ENCODE measurements at places on chromosomes 4 and X. TPM values are rescaled to one million over a fixed set of nuclear protein-coding genes. Genes with fewer than 3 reads are reported as not detected.
A peak's percentile ranks its signal among the peaks of the same experiment; 100 is the strongest.

GRCh38 chrX:136028383-136028984 is 43.2 kb downstream of the SLC9A6 start:
- H3K4me1 ChIP-seq: peaks cover 43% of the 10 kb centered on the region
- no peak overlapping the region for H3K4me3 ChIP-seq
- no peaks in the 10 kb centered on the region for H3K36me3 ChIP-seq
- H3K27ac ChIP-seq: peak overlapping the region; percentile 92

The UGT2B11 gene
- total RNA-seq: 0.39 TPM

DNA sequence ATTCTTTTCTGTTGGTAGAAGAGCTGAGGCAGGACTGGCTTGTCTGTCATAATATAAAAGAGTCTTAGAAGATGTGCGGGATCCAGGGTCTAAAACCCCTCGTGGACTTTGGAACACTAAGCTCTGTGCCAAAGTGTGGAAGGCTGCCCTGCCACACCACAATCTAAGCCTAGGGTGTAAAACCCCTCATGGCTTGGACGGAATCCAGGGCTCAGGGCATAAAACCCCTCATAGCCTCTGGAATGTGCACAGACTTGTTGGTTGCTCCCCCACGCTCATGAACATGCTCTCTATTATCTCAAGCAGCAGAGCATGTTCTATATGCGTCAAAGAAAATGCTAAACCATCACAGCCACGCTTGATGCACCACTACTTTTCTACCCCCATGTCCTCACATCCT is 483.6 kb downstream of the GABRG1 start:
- no peak for DNase-seq
- no peaks in the 10 kb centered on the region for H3K4me1 ChIP-seq
- H3K27ac ChIP-seq: no peak overlapping the region

GRCh38 chrX:101682723-101683122 is 23.1 kb upstream of the ARMCX2 start:
- no peak for DNase-seq
- H3K36me3 ChIP-seq: no peaks in the 10 kb centered on the region
- H3K4me1 ChIP-seq: no peaks in the 10 kb centered on the region
- H3K4me3 ChIP-seq: no peak overlapping the region

DNA sequence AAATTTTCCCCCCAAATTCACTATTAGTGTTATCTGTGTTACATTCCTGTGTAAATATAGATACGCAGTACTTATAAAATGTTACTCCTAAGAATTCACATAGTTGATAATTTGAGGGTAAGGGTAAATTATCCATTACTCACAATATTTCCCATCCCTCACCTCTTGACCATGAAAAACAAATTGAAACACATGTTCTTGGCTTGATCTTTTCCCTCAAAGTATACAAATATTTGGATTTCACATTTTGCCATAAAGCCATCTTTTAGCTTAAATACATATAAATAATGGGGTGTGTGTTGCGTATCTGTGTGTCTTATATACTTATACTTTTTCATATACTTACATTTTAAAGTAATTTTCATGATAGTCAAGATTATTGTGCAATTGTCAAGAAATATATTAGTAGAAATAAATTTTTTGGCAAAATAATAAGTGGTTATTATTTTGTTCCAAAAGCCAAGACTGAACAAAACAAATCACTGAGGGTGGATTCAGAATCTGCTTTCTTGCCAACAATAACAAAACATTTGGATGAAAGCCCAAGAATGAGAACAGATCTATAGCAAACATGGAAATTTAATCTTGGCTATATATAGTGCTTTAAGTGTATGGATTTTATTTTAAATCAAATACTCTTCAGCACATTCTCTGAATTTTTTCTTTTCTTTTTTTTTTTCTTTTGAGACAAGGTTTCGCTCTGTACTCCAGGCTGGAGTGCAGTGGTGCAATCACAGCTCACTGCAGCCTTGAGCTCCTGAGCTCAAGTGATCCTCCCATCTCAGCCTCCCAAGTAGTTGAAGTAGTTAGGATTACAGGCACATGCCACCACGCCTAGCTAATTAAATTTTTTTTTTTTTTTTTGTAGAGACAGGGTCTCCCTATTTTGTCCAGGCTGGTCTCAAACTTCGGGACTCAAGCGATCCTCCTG is 48.5 kb upstream of the PRSS48 start:
- peaks cover 6% of the 10 kb centered on the region for H3K4me1 ChIP-seq
- H3K27me3 ChIP-seq: no peaks in the 10 kb centered on the region
- H3K27ac ChIP-seq: peak overlapping the region; percentile 55
- H3K36me3 ChIP-seq: no peaks in the 10 kb centered on the region

GRCh38 chrX:70505451-70505841 is 60.8 kb downstream of the DLG3 start:
- H3K4me1 ChIP-seq: peaks cover 1% of the 10 kb centered on the region
- DNase-seq: peak; percentile 14
- no peak overlapping the region for H3K27ac ChIP-seq
- no peaks in the 10 kb centered on the region for H3K27me3 ChIP-seq
